ENCODE measurements at places on chromosomes 6 and 20.

DNA sequence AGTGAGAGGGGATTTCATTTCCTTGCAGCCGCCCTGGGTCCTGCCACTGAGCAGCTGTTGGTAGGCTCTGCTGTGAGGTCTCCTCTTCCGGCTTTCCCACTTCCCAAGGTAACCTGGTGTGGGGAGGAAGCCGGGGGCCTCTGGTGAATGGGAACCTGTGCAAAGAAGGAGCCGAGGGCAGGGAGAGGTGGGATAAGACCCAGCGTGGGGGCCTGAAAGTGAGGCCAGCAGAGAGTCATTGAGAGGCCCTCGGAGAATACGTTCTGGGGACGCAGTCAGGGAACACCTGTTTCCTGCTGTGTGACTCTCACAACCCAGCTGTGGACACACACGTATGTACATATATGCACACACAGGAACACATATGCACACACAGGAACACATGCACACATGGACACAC is 100.7 kb downstream of the CDH26 start:
- DNase-seq: no peak

- DNase-seq: no peak
Measured at GRCh38 chr6:28977341-28978132, 27.6 kb downstream of the ZNF311 start.

- DNase-seq: no peak
Measured at GRCh38 chr6:139173172-139173571, 38.3 kb downstream of the HECA start.

- no peak for DNase-seq
Measured at GRCh38 chr6:150212778-150213177, 69.9 kb downstream of the PPP1R14C start.

DNA sequence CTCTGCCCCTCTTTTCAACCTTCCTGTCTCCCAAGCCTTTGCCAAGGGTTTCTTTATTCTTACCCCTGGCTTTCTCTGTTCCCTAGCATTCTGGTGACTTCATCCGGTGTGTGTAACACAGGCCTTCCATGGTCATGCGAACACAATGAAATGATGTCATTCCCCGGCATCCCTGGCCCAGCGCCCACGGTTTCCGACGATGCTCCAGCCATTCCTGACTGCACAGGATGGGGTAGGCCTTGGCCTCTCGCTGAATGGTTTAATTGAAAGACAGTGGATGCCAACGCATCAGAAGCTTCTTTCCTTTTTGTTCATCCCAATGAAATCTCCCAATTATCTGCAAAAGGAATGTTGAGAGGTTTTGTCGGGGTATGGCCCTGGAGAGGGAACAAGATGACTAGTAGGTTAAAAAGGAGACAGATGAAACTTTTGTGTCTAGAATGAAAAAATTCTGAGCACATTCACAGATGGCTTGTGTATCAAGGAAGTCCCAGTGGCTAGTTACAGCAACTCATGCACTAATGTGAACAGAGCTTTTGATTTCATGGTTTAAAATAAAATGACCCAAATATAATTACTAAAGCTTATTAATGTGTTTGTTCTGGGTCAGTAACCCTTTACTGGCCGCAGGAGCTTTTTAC is 655.0 kb downstream of the QKI start:
- peak; percentile 2 for DNase-seq

- DNase-seq: no peak
Measured at GRCh38 chr6:139990856-139991465, 616.5 kb upstream of the CITED2 start.

Data from H4 (cell line).